ENCODE measurements at places on chromosomes 5 and 9.

- DNase-seq = no peak
These were observed 8.5 kb downstream of the TNC start for GRCh38 chr9:115109486-115109885.

DNA sequence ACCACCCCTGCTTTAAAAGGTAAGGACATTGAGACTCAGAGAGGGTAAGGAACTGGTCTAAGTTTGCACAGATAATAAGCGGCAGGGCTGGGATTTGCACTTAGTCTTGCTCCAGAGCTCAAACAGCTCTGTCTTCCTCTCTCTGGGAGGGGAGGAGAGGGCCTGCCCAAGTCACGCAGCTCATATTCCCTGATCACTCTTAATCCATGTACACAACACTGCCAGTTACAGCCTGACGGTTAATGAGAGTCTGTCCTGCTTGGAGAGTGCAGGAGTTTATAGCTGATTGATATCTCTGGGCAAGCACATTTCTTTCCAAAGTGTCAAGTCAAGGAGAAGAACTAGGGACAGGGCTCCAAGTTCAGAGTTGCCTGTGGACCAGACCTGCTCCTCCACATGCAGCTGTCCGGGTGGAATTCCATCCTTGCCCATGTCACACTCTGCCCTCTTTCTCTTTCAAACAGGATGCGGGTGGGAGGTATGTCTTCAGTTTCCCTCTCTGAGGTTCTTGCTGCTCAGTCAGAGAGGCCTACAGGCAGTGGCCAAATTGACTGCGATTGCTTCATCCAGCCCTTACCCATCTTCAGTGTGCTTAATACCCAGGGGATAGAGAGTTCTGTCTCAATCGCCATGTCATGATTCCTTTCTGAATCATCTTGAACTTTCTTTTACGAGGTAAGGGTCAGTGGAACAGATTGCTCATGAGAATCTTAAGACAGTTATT, 54.5 kb downstream of the GALNT12 start:
- DNase-seq = peak; percentile 31

GRCh38 chr5:54091307-54092130, 218.9 kb downstream of the ARL15 start:
- DNase-seq = no peak

DNA sequence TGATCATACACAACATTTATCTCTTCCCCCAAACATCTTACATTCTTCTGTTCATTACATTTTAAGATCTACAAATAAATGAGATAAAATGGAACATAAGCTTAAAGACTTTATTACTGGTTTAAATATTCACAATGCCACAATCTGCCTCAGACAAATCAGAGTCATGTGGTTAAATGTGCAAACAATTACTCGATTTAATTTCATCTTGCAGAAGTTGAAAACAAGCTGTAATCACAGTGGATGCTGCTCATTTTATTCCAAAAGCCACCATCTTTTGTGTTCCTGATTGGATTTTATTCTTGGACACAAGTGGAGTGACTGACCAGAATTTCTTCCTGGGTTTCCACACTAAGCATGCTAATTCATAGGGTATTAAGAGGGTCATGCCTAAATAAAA, 33.2 kb downstream of the SPOCK1 start:
- DNase-seq = no peak

DNA sequence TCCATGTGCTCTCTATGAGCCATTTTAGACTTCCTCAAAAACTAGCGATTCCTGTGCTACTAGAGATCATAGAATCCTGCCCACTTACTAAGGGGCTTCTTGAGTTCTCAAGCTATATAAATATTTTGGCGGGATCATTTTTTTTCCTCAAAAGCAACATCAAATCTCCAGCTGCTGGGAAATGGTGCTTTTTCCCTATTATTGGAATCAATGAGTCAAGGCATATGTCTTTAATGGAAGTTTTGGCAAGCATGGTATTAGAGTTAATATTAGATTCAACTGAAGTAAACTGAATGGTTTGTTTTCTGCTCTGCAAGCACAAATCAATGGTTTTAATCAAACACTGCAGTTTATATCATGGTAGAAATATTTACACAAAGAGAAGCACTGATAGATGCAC, 369.9 kb upstream of the PTGER4 start:
- DNase-seq = no peak

DNA sequence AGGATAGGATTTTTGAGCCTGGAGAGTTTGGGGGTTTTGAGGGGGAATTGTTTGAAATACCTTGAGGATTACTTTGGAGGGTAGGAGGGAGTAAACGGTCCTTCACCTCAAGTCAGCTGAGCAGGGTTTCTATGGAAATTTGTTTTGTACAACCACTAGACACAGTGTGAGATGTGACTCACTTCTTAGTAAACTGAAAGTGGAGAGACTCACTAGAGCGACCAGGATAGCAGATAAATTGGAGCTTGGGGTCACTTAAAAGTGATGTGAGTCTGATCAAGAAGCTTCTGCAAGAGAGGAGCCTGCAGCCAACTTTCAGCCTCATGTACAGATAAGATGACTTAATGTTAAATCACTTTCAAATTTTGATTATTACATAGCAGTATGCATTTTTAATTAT, 1945.9 kb upstream of the NUDT12 start:
- peak; percentile 45 for DNase-seq

GRCh38 chr5:146744068-146744745, 134.3 kb downstream of the PPP2R2B start:
- DNase-seq = no peak

GRCh38 chr9:89799766-89800165, 195.0 kb downstream of the GADD45G start:
- DNase-seq = no peak

DNA sequence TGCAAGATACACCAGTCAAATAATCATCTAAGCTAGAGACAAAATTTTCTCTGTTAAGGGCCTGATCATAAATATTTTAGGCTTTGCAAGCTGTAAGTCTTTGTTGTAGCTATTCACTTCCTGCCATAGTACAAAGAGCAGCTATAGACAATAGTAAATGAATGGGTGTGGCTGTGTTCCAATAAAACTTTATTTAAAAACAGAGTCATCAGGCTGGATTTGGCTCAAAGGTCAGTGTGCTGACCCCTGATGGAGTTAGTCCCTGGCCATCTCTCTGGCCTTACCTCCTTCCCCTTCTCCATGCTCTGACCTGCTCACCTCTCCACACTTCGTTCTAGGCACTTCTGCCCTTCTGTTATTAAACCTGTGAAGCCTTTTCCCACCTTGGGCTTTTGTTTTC, 86.0 kb downstream of the DRD1 start:
- no peak for DNase-seq

GRCh38 chr5:165224366-165225045, 1719.1 kb downstream of the MAT2B start:
- DNase-seq = no peak

GRCh38 chr5:6573651-6574101, 59.2 kb downstream of the NSUN2 start:
- no peak for DNase-seq

DNA sequence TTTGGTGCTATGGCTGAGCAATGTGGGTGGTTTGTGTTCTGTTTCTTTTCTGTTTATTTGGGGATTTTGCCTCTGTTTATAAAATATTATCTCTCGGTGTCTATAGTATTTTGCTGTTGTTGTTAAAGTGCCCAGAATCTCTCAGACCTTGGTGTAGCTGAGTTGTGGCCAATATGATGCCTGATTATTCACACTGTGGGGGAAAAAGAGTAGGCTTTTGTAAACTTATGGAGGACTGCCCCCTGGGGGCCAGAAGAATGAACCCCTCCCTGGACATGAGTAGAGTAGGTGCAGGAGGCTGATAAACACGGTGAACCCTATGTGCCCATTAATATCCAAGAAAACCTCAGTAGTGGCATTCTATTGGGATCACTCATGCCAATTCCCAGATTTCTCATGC, 49.0 kb upstream of the DPYSL3 start:
- peak; percentile 16 for DNase-seq

- DNase-seq = no peak
These were observed 61.3 kb upstream of the IQGAP2 start for GRCh38 chr5:76341651-76342334.

- no peak for DNase-seq
These were observed 243.1 kb upstream of the RFX3 start for GRCh38 chr9:3768712-3769457.

DNA sequence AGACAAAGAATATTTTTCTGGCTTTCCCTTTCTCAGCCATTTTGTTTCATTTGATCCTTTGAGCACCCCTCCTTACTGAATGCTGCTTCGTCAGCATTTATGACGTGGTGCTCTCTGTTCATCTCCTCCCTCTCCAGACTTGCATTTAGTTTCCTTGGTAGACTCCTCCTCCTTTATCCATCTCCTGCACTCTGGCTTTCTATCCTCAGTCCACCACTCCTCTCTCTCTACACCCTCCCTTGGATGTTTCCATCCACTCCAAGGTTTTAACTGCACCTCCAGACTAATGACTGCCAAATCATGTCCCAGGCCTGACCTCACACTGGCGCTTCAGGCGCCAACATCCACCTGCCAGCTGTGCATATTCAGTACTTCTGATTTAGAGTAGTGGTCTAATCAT, 245.4 kb downstream of the RAB3C start:
- DNase-seq = no peak

GRCh38 chr9:84322828-84323227, 17.7 kb downstream of the SLC28A3 start:
- no peak for DNase-seq

GRCh38 chr5:58060996-58061395, 398.9 kb downstream of the PLK2 start:
- DNase-seq = no peak
